Suppressor macrophage treated with lipopolysaccharide for 4 hours (primary cell): ENCODE measurements at places on chromosomes 1 and 21.

GRCh38 chr1:109188781-109189180 lies 24.9 kb upstream of the SARS1 start:
- DNase-seq = no peak

- DNase-seq = no peak
Observed at GRCh38 chr1:35656148-35656862, 15.0 kb upstream of the PSMB2 start.

GRCh38 chr21:14771593-14771992 lies 225.5 kb upstream of the SAMSN1 start:
- DNase-seq = no peak

GRCh38 chr1:109772658-109773202 lies 9.0 kb upstream of the EPS8L3 start:
- DNase-seq = no peak

DNA sequence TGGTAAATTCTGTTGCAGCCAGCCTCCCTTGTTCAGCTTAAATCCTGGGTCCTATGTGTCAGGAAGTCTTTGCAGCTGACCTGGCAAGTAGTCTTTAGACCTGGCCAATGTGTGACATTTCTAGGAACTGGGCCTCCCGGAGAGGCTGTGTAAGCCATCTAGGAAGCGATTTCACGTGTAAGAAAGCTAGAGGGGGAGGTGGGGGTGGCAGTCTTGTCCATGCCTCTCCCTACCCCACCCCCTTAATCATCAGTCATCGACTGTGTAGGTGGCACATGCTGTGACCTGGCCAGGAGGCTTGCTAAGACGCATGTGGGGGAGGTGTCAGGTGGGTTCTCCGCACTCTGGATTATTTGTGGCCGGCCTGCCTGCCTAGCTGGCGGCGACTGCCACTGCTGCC lies 8.4 kb downstream of the C1orf226 start:
- DNase-seq = no peak
